ENCODE measurements at places on chromosomes 6 and 20.
A peak's percentile ranks its signal among the peaks of the same experiment; 100 is the strongest.

- peak; percentile 59 for DNase-seq
Observed at GRCh38 chr20:42483730-42484303, 705.9 kb downstream of the PTPRT start.

GRCh38 chr20:63091901-63092659 lies 85.3 kb upstream of the BHLHE23 start:
- DNase-seq: no peak

- no peak for DNase-seq
Observed at GRCh38 chr6:15063253-15063853, 182.5 kb upstream of the JARID2 start.

- DNase-seq: no peak
Observed at GRCh38 chr6:49205526-49205925, 257.5 kb downstream of the MMUT start.

- DNase-seq: no peak
Observed at GRCh38 chr6:121222656-121223055, 111.6 kb downstream of the TBC1D32 start.

DNA sequence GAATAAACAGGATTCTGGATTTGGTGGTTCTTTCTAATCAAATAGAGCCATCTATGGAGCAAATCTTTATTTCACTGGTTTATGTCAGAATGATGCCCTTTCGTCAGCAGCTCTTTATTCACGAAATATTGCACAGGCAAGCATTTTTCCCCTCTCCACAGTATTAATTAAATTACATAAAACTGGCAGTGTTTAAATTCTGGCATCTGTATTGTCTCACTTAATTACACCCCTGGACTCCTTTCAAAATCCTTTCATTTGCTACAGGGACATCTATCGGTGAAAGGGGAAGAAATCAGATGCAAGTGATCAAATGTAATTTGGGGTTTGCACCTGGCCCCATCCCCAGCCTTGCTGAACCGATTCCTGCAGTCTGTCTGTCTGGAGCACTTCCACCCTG lies 801.9 kb downstream of the QKI start:
- no peak for DNase-seq

Data from HEK293T (cell line).